Ureter (tissue), 1 donor: ENCODE measurements at places on chromosomes 12 and 14. TPM values are rescaled to one million over a fixed set of nuclear protein-coding genes. Genes with fewer than 3 reads are reported as not detected.

- no peak for DNase-seq
Observed at GRCh38 chr14:90742729-90743128, 73.5 kb downstream of the TTC7B start.

ATG2B gene
- 35.8 TPM for total RNA-seq

YEATS4 gene
- 12.5 TPM for total RNA-seq

ASIC1 gene
- total RNA-seq, result 1.6 TPM

INHBC gene
- total RNA-seq, result not detected
